ENCODE measurements at places on chromosomes 3 and 15.

DNA sequence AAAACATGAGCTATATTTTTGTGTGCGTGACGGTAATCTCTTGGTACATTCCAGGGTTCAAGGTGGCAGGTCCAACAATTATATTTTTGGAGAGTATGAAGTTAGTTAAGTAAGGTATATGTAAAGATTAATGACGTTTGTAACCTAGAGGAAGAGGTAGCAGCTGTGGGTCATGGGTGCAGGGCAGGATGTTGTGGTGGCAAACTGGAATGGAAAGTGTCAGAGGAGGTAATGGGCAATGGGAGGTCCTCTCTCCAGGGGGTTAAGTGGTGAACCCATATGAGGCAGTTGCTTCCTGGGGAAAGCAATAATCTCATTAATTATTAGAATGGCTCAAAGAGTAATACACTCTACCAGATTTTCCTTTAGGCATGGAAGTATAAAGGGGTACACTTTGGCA, 1.0 kb upstream of the CD200R1L start:
- no peak for DNase-seq

- DNase-seq = no peak
These were observed 113.3 kb downstream of the PGPEP1L start for GRCh38 chr15:98894312-98894711.

- DNase-seq = no peak
These were observed 126.7 kb downstream of the UACA start for GRCh38 chr15:70636540-70637165.

DNA sequence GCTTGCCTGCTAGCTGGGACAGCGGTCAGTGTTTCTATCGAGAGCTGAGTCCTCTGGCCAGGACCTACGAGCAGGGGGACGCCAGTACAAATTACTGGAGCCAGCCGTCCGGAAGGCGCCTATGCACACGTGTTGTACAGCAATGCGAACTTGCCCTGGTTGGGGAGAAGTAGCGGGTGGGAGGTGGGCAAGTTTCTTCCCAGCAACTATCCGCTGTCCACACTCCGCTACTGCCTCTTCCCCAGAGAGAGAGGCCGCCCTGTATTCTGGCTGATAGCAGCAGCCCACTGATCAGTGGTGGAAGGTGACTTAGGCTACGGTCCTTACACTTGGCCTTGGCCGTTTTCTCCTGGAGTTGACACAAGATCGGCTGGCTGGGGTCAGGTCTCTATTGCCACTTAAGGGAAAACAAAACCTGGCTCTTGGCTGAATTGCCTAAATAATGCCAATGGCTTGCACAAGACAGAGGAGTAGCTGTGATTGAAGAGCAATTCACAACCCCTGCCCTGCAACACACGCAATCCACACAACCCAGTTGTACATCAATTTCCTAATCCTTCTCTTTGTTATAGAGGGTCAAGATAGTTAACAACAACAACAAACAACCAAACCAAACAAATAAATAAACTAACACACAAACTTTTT, 12.8 kb upstream of the SHC4 start:
- DNase-seq = no peak

DNA sequence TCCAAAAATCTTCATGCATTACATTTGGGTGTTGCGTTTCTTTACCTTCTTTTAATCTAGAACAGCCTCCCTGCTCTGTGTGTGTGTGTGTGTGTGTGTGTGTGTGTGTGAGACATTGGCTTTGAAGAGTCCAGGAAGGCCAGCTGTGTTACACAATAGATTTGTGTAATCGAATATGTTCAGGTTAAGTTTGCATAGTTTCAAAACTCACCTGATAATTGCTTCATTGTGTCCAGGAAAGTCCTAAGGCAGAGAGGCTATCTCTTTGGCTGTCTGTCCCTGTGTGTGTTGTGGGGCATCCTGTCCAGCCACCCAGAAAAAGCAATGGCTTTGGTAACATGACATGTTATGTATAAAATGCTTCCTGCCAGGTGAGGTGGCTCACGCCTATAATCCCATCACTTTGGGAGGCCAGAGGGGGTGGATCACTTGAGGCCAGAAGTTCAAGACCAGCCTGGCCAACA, 37.5 kb downstream of the ZNF710 start:
- no peak for DNase-seq

- DNase-seq = no peak
These were observed 10.8 kb downstream of the RCN2 start for GRCh38 chr15:76942331-76942730.

DNA sequence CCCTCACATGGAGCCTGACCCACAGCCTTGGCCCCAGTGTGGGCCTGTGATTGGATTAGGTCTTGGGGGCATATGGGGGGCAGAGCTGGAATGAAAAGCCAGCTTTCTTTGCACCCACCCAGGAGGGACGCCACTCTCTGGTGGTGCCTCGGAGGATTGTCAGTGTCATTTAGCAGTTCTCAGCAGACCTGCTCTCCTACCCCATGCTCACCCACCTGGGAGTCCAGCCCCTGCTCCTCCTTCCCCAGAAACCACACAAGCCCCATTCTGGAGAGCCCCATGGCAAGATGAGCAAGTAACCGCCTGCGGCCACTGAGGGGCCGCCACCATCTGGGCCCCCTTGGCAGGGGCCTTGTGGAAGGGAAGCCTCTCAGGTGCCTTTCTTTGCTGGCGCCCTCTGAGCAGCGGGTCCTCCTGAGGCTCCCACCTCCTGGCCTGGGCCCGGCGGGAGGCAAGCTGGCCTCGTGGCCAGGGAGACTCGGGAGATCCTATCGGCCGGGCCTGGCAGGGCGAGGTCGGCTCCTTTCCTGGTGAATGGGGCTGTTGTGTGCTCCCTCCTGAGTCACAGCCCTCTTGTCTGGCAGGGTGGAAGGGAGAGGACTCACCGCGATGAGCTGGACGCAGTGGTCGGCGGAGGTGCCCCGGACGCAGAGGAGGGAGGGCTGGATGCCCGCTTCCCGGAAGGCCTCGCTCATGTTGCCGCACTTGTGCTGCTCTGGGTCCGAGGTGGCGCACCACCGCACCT, 2.3 kb downstream of the MELTF start:
- DNase-seq = no peak

Data from stimulated activated effector memory CD8-positive, alpha-beta T cell treated with anti-CD3 and anti-CD28 coated beads, Interleukin-12 subunit alpha, Interleukin-12 subunit beta, amount 100 ng/mL, for 72 hours (primary cell).